ENCODE measurements at places on chromosomes 3 and 15. TPM values are rescaled to one million over a fixed set of nuclear protein-coding genes. Genes with fewer than 3 reads are reported as not detected.

DNA sequence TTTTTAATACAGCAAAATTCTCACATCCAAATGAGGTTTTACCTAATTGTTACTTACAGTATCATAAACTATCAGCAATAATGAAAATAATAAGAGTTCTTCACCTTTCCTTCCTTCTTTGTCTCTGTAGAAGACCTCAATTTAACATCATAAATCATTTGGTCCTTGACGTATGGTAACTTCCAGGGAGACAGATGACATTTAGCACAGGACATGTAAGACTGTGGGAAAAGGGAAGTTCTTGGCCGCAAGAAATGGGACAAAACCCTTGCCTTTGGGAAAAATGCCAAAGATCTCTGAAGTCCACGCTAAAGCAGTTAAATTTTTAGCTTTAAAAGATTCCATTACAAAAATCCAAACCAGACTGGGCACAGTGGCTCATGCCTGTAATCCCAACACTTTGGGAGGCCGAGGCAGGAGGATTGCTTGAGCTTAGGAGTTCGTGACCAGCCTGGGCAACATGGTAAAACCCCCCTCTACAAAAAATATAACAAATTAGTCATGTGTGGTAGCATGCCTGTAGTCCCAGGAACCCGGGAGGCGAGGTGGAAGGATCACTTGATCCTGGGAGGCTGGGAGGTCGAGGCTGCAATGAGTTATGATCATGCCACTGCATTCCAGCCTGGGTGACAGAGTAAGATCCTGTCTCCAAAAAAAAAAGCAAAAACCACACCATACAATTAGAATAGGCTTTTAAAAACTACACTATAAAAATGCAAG is 8.8 kb downstream of the PTPN9 start:
- no peak for DNase-seq

GRCh38 chr15:81286621-81287121 is 37.3 kb downstream of the STARD5 start:
- no peak for DNase-seq

DNA sequence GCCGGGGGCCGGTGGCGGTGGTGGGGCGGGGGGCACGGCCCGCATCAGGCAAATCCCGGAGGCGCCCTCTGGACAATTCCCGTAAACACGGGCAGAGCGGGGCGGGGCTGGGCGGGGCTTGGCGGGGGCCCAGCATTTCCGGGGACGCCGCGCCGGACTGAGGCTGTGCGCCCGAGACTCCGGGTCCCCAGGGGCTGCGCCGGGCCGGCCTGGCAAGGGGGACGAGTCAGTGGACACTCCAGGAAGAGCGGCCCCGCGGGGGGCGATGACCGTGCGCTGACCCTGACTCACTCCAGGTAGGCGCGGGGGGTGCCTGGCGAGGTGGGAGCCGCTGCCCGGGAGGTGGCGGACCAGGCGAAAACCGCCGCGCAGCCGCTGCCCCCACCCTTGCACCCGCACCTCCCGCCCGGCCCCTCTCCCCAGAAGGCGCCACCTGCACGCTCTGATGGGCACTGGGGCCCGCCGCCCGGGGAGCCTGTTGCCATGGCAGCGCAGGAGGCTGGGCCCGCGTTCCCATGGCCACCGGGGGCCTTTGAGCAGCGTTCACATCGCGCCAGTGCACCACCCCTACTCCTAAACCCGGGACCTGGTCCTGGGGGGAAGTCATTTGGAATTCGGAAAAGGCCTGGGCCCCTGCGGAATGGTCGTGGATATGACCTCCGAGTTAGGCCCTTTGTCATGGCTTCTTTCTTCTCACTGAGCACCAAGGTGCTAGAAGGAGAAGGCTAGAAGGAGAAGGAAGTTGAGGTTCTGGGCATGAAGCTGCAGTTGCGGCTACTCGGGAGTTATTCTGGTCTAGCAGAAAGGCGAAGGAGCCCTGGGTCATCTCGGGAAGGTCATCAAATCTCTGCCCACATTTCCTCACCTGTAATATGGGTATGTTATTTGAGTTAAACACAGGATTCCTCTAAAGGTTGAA is 16.1 kb upstream of the SEMA4B start:
- peak; percentile 84 for DNase-seq

The XCR1 gene
- total RNA-seq, result 0.31 TPM

DNA sequence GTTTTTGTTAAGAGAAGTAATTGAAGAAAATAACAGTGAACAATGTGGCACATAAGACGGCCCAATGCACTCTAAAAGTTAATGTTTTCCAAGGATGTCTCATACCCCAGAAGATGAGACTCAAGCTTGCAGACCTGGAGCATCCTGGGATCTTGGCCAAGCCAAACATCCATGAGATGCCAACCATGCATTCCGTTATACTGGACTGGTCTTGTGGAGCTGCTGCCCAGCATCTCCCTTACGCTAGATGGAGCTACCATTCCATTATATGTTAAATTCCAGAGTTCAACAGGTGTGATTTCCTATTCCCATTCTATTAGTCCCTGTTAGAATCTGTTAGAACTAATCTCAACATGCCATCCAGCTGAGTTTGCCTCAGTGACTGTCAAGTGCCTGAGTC is 181.8 kb downstream of the PDCD6IP start:
- DNase-seq, result no peak

GRCh38 chr3:160588023-160588422 is 22.7 kb upstream of the KPNA4 start:
- no peak for DNase-seq

All from pancreas (tissue), 10 donors.